CD4-positive, alpha-beta T cell (primary cell): ENCODE measurements at places on chromosomes 1 and 21.

DNA sequence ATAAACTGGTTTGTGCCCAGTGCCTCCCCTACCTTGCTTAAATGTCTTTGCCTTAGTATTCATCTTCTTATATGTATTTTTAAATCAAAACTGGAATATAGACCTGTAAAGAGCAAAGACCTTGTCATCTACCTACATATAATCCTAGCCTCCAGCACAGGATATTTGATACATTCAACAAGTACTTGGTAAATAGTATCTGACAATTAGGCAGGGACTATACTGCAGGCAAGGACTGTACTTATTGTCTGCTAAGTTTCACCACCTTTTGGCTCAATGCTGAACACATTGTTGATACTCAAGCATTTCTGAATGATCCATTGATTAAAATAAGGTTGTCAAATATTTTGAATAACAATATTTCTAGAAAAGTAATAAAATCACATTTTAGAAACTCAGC is 96.4 kb downstream of the PKN2 start:
- DNase-seq: no peak

- no peak for DNase-seq
These were observed at the start of gene CHI3L2 for GRCh38 chr1:111227434-111227833. TSS of gene CHI3L2 (plus strand) at chr1:111227713. CDS start at chr1:111227730, 17 bp downstream.

DNA sequence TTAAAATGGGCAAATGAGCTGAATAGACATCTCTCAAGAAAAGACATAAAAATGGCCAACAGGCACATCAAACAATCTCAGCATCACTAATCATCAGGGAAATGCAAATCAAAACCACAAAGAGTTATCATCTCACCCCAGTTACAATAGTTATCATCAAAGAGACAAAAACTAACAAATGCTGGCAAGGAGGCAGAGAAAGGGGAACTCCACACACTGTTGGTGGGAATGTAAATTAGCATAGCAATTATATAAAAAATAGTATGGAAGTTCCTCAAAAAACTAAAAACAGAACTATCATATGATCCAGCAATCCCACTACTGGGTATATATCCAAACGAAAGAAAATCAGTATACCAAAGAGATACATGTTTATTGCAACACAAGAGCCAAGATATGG is 68.7 kb downstream of the DENND1B start:
- no peak for DNase-seq

DNA sequence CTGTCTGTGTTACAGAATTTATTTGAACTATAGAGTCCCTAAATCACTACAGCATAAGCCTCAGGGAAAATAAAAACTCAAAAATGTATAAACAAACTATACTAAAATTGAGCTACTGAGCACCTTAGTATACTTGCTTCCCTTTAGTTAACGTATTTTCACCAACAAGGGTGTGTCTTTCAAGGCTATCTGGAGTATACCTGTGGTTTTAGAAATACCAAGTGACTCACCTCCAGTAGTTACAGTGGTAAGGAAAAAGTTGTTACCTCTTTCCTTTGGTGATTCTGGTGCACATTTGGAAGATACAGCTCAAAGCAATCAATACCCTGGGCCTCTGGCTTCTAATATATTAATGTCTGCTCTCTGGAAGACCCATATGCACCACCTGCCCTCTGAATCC is 68.0 kb upstream of the C1orf105 start:
- no peak for DNase-seq

DNA sequence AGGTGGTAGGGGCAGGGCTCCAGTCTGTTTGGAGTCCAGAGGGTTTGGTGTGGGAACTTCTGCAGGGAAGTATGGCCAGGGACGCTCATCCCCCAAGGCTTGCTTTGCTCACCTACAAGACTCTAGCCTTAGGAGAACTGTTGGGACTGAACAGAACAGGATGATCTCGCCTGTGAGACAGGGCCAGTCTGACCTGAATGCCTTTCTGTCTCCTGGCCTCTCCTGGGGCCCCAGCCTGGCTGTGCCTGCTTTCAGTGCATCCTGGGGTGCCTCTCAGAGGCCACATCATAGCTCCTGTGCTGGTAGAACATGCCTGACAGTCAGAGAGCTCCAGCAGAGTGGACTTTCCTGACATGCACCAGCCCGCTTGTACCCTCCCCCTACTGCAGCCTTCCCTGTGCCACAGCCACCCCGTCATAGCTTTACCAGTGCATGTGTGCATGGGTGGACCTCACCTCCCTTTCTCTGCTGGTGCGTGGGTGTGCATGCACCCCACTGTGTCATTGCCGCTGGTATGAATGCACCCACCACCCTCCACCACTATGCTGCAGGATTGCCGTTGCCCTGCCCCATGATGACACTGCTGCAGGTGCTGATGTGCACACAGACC is 165.8 kb downstream of the GIPC2 start:
- no peak for DNase-seq

DNA sequence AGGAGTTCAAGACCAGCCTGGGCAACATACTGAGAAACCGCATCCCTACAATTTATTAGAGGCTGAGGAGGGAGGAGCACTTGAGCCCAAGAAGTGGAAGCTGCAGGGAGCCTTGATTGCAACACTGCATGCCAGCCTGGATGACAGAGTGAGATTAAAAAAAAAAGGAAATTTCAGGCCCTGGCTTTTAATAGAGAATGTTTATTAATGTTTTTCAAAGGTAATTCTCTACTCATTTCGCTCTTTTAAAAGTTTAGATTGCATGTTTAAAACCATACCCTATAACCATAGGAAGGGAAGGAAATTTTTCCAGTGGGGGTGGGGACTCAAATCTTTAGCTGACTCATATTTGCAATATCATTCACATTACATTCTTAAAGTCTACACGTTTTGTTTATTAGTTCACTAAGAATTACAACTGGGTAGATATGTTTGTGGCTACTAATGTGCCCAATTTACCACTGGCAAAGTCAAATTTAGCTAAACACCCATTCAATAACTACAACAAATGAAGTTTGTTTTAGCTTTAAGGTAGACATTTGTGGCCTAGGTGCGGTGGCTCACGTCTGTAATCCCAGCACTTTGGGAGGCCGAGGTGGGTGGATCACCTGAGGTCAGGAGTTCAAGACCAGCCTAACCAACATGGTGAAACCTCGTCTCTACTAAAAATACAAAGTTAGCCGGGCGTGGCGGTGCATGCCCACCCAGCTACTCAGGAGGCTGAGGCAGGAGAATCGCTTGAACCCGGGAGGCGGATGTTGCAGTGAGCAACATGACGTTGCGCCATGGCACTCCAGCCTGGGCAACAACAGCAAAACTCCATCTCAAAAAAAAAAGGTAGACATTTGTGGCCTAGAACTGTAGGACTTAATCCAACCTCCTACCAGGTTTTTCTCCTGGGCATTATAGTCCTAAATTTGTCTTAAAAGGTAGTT is 5.0 kb downstream of the KDM5B start:
- no peak for DNase-seq

GRCh38 chr1:239061770-239062169 is 324.6 kb upstream of the CHRM3 start:
- no peak for DNase-seq

- DNase-seq: no peak
These were observed 164.3 kb upstream of the GREM2 start for GRCh38 chr1:240776237-240776636.

- no peak for DNase-seq
These were observed 4.0 kb upstream of the IFI16 start for GRCh38 chr1:159005676-159006075.

- no peak for DNase-seq
These were observed 11.5 kb upstream of the KCNJ6 start for GRCh38 chr21:37927711-37928110.

DNA sequence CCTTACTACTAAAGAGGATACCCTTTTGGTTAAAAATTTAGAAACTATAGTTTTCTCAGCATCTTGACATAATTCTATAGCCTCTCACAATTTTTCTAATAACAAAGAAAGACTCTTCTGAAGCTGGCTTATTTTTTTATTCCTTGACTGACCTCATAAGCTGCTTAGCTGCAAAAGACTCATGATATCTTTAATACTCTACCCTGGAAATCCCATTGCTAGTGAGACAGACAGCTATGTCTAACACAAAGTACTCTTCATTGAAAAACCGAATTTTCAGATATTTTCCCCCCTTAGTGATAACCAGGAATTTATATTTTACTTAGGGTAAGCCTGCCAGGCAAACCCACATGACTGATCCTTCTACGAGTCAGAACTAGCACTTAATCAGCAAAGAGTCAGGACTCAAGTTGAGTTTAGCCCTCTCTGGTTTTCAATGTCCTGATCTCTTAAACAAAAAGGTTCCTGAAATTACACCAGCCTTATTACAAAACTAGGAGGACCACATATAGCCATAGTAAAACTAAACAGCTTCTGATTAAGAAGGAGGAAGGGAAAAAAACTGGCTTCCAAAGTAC is 56.9 kb downstream of the ENAH start:
- no peak for DNase-seq
